ENCODE measurements at places on chromosomes 7 and 10. TPM values are rescaled to one million over a fixed set of nuclear protein-coding genes. Genes with fewer than 3 reads are reported as not detected.
A peak's percentile ranks its signal among the peaks of the same experiment; 100 is the strongest.

ADGRA1 gene
- not detected for total RNA-seq

- no peak for DNase-seq
- peaks cover 2% of the 10 kb centered on the region for H3K27me3 ChIP-seq
- H3K4me1 ChIP-seq, result peaks cover 13% of the 10 kb centered on the region
Observed at GRCh38 chr10:50560370-50560769, 63.4 kb downstream of the SGMS1 start.

DNA sequence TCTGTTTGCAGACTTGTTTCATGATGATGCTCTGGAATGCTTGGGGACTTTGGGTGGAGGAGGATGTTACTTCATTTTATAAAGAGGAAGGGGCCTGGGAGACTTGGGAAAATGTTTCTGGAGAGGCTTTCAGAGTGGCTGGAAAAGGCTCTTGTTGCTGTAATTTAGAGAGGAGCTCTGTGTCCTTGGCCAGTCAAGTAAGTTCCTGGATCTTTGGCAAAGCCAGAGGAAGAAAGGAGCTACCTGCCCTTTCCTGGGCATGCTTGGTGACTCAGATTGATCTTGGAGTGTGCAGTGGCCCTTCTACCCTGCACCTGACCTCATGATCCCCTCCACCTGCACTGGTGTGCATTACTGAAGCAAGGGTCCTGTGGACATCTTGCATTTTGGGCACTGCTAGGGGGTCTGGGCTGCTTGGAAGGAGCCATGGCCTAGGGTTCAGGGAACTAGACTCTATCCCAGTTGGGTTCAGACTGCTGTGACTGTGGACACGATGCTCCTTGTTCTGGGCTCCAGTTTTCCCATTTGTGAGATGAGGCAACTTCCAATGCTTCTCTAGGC, 56.1 kb downstream of the ADCYAP1R1 start:
- peak overlapping the region; percentile 18 for H3K27ac ChIP-seq
- peaks cover 5% of the 10 kb centered on the region for H3K4me1 ChIP-seq
- H3K36me3 ChIP-seq, result peaks cover 8% of the 10 kb centered on the region
- H3K4me3 ChIP-seq, result peak overlapping the region; percentile 37
- H3K27me3 ChIP-seq, result peaks cover 15% of the 10 kb centered on the region

IGFBP1 gene
- total RNA-seq, result 3.0 TPM

DNA sequence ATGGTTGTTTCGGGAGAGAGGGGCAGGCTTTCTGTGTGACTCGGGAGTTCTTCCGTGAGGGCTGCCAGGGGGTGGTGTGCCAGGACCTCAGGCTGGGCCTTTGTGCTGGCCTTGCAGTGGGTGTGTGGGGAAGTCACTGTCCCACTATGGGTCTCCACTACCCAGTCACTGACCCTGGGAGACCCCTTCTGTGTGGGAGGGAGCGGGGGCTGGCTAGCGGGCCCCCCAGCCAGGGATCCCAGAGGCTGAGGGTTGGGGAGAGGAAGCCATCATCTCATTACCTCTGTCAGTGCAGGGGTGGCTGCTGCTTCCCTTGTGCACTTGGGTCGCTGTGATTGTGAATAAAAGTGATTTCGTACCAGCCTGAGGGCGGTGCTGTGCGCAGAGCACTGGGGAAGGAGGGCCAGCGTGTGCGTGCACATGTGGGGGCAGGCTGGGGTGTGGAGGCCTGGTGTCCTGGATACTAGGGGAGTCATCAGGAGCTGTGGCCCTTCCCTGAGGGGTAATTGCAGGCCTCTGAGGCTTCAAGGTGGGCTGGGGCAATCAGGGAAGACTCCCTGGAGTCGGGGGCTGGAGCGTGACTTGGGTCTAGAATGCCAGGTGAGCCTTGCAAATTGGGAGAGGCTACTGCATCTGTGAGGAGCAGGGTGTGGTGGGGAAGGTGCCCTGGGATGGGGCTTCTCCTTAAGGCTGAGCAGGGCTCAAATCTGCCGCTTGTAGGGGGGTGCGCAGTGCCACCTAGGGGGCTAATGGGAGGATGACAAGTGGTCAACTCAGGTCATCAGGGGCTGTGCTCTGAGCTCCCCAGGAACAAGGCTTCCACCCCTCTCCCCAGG, 98.9 kb downstream of the NEURL1 start:
- peak; percentile 68 for DNase-seq
- no peak overlapping the region for H3K27ac ChIP-seq
- H3K4me1 ChIP-seq, result peaks cover 10% of the 10 kb centered on the region
- H3K27me3 ChIP-seq, result peaks cover 13% of the 10 kb centered on the region
- H3K4me3 ChIP-seq, result no peak overlapping the region

ACHE gene
- total RNA-seq, result 3.0 TPM

DNA sequence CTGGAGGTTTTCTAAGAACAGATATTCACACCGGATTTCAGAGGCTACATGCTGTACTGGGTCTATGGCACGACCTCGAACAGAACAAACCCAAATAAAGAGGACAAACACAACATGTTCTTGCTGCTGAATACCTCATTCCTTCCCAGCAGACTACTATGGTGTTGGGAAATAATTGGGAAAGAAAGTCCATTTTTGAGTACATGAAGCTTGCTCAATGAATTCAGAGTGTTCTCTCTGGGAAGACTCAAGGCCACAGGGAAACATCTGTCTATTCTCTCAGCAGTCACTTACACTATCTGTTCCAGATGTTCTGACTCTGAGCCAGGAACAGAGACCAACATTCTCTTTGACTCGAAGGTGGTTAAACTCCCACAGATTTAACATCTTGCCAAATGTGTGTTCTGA, 30.9 kb downstream of the LAMB1 start:
- DNase-seq, result no peak
- no peak overlapping the region for H3K27ac ChIP-seq

- H3K27me3 ChIP-seq, result no peaks in the 10 kb centered on the region
- no peak overlapping the region for H3K27ac ChIP-seq
Observed at GRCh38 chr7:103037476-103037822, 37.1 kb downstream of the FBXL13 start.

DNA sequence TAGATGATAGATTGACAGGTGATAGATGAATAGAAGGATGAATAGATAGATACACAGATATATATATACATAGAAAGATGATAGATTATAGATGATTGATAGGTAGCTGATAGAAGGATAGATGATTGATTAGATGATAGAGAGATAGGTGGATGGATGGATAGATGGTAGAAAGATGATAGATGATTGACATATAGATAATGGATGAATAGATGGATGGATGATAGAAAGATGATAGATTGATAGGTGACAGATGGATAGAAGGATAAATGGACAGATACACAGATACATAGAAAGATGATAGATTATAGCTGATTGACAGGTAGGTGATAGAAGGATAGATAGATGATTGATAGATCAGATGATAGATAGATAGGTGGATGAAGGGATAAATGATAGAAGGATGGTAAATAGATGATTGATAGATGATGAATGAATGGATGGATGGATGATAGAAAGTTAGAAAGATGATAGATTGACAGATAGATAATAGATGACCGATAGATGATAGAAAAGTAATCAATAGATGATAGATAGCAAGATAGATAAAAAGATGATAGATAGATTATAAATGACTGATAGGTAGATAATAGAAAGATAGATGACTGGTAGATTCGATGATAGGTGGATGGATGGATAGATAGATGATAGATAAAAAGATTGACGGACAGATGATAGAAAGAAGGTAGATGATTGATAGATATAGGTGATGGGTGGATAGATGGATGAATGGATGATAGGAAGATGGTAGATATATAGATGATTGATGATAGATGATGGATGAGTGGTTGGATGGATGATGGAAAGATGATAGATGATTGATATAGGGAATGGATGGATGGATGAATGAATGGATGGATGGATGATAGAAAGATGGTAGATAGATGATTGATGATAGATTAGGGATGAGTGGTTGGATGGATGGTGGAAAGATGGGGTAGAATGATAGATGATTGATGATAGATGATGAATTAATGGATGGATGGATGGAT, 80.4 kb downstream of the MICALL2 start:
- no peak for DNase-seq
- H3K27ac ChIP-seq, result no peak overlapping the region
- no peak overlapping the region for H3K4me3 ChIP-seq
- no peaks in the 10 kb centered on the region for H3K36me3 ChIP-seq
- peaks cover 2% of the 10 kb centered on the region for H3K27me3 ChIP-seq

Measured in endothelial cell (in vitro differentiated cells).